A549 (cell line): ENCODE measurements at places on chromosomes 13 and 19.
A peak's percentile ranks its signal among the peaks of the same experiment; 100 is the strongest.

GRCh38 chr19:41871573-41872383 is 5.3 kb upstream of the CD79A start:
- no peak for DNase-seq

DNA sequence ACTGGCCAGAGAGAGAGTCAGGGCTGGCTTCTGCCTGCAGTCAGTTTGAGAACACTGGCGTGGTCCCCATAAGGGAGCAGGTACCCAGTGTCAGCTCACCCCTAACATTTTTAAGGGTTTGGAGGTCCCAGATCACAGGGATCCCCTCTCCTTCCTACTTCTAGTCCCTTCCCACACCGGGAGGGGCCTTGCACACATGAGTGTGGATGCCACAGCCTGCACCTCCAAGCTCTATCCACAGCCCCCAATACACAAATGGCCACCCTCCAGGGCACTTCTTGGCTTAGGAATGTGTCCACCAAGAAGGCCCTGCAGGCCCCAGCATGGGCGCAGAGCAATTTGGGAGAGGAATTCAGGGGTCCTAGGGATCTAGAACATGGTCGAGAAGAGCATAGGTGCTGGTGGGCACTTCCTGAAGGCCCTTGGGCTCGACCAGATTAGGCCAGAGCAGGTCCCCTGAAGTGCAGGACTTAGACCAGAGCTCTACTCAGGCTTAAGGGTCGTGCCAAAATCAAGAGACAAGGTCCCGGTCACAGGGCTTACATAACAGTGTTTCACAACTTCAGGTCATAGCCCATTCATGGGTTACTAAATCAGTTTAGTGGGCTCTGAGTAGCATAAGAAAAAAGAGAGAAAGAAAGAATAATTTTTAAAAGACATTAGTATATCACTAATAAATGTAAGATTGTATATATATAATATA is 16.0 kb downstream of the FXYD5 start:
- DNase-seq: no peak

GRCh38 chr19:33580026-33580644 is 41.6 kb upstream of the CHST8 start:
- no peak for DNase-seq

GRCh38 chr13:23656637-23657371 is 86.6 kb downstream of the TNFRSF19 start:
- DNase-seq: no peak

DNA sequence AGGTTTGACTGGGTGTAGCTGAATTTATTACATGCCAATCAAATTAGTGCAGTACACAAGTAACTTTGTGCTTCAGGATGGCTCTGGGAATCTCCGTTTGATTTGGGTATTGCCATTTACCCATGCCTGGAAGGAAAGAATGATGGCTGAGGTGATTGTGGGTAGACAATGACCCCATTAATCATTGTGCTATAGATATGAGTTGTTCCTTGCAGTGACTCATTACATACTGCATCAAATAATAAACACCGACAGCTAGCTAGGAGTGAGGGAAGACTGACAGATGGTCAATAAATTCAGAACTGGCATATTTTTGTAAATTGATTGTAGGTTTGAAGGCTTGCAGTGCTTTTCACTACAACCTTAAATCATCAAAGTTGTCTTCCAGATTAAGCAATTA is 1069.5 kb downstream of the DIAPH3 start:
- DNase-seq: no peak

DNA sequence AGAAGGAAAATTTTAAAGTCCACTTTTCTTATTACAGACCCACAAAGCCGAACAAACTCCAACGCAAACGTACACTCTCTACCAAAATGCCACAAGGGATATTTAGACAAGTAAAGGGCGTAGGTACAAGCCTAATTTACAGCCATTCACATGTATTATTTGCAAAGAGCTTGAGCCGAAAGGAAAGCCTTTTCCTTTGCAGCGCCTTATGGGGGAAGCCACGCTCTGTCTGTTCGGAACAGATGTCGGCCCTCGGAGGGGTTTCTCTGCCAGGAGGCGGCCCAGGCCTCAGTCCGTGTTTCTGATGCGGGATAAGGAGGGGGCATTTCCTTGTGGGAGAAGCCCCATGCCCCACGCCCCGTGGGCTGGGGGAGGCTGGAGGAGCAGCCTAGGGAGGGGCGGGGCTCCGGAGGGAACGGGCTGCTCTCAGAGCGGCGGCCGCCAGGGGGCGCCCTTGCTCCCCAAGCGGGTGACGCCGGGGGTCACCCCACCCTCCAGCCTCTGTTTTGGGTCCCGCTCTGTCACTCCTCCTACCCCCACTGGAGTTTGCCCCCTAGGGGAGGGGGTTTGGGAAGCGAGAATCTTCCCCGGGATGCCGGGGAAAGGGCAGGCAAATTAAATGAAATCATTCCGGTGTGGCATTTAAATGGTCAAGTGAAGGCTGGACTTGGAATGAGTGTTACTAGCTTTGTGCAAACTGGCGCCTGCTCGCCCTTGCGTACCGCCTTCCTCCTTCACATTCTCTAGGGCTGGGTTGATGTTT is 2.9 kb downstream of the HTR2A start:
- DNase-seq: peak; percentile 19

GRCh38 chr13:79939689-79940088 is 401.2 kb downstream of the SPRY2 start:
- DNase-seq: no peak

GRCh38 chr13:98798849-98799645 is 46.6 kb upstream of the SLC15A1 start:
- DNase-seq: no peak

- peak; percentile 3 for DNase-seq
Observed at GRCh38 chr13:24270639-24271141, 38.7 kb upstream of the C1QTNF9 start.

DNA sequence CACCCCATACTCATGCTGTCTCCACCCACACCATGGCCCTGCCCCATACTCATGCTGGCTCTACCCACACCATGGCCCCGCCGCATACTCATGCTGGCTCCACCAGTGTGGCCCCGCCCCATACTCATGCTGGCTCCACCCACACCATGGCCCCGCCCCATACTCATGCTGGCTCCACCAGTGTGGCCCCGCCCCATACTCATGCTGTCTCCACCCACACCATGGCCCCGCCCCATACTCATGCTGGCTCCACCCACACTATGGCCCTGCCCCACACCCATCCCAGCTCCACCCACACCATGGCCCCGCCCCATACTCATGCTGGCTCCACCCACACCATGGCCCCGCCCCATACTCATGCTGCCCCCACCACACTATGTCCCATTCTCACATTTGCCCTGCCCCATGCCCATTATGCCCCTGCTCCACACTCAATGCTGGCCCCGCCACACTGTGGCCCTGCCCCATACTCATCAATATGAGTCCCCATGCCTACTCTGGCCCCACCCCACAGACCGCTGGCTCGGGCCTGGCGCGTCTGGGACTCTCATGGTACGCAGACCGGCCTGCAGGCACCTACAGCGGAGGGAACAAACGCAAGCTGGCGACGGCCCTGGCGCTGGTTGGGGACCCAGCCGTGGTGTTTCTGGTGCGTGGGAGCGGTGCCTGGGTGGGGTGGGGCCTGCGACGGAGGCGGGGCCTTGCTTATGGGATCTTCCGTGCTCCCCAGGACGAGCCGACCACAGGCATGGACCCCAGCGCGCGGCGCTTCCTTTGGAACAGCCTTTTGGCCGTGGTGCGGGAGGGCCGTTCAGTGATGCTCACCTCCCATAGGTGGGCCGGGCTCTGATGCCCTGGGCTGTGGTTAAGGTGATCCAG is 3.7 kb upstream of the ARHGAP45 start:
- peak; percentile 77 for DNase-seq

- DNase-seq: no peak
Observed at GRCh38 chr19:51258165-51259160, 7.6 kb downstream of the SIGLECL1 start.

DNA sequence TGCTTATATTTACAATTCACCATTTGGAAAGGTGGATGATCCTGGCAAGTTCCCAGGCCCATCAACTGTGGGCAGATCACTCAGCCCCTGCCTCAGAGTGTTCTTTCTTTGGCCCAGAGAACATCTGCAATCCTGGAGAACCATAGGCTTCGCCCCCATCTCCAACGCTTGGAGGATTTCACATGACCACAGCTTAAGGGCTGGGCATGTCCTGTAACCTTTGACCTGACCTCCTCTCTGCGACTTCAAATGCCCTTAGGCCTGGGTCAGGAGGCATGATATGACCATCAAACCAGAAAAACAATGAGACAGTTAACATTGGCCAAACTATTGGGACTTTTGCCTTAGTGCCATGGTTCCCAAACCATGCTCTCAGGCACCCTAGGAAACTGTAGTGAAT is 7.2 kb upstream of the MBNL2 start:
- no peak for DNase-seq

- no peak for DNase-seq
Observed at GRCh38 chr13:89827552-89827951, 1519.9 kb upstream of the MIR17HG start.

GRCh38 chr19:48878196-48879024 is 6.2 kb downstream of the PPP1R15A start:
- peak; percentile 51 for DNase-seq
